B cell (primary cell): ENCODE measurements at places on chromosomes 1 and 21. TPM values are rescaled to one million over a fixed set of nuclear protein-coding genes. Genes with fewer than 3 reads are reported as not detected.

The NBPF4 gene
- total RNA-seq = not detected in 2 replicates

The PLA2G5 gene
- not detected in 2 replicates for total RNA-seq

The ANKRD13C gene
- total RNA-seq = 29.9 and 31.9 TPM in 2 replicates

The MROH9 gene
- not detected in 2 replicates for total RNA-seq

The GCSAML gene
- not detected in 2 replicates for total RNA-seq

The RGS18 gene
- total RNA-seq = not detected in 2 replicates

The LRRC71 gene
- not detected in 2 replicates for total RNA-seq

The UQCRHL gene
- 1.8 and 2.0 TPM in 2 replicates for total RNA-seq

The SELL gene
- total RNA-seq = 250 and 262 TPM in 2 replicates

The TBX19 gene
- total RNA-seq = 6.8 and 7.0 TPM in 2 replicates

DNA sequence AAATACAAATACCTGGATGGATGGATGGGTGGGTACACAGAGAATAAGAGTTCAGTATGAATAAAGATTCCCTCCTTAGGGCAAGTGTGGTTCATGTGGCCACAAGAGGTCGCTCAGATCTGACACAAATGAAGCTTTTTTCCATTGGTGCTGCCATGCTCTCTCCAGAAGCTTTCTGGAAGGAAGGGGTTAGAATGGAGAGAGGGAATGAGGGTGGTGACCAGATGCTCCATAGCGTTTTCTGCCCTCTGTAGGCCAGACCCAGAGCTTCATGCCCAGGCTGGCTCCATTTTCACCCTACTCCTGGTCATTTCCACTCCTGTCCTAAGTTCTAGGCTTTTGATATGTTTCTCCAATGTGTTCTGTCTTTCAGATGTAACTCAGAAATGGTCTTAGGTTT lies 3.3 kb upstream of the FCRL6 start:
- peak; percentile 65 for DNase-seq

- peak; percentile 55 for DNase-seq
Measured at GRCh38 chr21:34890724-34891612, 158.1 kb downstream of the RUNX1 start.

GRCh38 chr1:183827801-183828200 lies 22.9 kb downstream of the RGL1 start:
- no peak for DNase-seq

DNA sequence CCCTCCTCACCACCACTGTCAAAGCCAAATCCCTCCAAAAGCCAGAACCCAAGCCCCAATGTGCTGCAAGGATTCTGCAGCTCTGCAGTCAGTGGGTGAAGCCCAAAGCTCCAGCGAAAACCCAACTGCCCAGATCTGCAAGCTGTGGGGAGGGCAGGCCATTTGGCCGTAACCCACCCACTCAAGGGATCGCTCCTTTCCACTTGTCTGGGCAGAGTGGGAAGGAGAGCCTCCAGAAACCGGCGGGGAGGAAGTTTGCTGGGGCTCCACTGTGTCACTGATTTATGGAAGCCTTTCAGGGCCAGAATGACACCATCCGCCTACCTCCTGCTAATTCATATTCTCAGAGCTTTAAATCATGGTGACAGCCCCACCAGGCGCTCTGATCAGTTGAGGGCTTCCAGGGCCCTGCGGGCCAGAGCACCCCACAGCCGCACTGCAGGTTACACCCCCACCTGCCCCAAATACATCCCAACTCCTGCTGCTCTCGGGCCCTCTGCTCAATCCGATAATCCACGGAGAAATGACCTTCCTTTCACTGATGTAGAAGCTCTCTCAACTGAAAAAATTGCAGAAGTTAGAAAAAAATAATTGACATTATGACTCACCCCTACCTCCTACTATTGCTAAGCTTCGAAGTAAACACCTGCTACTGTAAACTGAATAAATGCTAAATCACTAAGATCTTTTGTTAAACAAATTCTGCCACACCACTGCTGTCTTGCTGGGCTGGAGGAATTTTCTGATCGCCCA lies 40.6 kb upstream of the RAB4A start:
- DNase-seq = no peak

GRCh38 chr1:67987046-67987799 lies 63.2 kb downstream of the DIRAS3 start:
- DNase-seq = no peak

DNA sequence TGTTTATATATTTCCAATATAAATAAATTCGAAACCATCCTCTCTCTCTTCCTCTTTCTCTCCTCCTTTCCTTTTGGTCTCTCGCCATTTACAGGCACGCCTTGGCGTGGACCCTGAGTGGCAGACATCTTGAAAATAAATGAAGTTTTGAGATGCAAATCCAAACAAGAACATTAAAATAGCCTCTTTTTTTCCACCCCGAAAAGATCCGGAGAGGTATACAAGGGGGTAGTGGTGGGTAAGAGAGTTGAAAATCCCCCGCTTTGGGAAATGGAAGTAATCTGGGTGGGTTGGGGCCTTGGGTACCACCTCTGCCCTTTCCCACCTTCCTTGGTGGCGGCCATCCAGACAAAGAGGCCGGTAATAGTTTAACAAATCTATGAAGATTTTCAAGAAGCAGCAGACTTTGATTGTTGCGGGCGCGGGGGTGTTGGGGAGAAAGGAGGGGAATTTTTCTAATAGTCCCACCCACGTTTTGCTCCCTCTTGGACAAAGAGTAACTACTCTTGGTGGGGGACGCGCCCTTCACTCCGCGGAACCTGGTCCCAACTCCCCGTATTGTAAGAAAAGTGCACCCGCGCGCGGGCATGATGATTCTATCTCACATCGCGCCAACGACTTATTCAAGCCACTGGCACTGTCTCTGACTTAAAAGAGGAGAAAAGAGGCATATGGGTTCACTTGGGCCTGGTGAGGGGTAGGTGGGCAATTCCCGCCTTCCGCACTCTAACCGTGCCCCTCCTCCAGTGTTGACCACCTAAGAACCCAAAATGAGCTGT lies 4.0 kb upstream of the FOXD3 start:
- DNase-seq = peak; percentile 33

DNA sequence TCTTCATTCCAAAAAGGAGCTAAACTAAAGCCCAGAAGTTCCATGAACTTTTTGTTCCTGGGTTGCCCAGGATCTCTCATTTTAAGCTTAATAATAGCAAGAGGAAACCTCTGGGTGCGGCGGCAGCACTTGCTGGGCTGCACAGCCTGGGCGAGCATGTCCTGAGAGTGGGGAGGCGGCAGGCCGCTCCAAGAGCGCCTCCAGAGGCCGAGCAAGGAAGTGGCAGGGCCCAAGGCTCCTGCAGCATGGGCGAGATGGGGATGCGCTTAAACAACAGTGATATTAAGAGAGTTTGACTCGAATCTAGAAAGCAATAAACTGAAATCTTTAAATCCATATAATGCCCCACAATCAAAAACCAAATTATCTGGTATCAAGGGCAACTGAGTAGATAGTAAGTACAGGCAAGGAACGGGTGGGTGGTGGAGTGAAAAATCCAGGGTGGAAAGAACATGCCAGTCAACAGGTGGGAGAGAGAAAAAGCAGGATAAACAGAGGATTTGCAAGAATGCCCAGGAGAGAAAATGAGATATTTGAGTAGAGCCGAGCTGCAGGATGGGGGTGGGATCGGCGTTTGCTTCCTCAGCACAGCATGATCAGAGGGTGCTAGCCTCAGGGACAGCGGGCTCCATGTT lies 14.1 kb upstream of the TNR start:
- peak; percentile 25 for DNase-seq

- DNase-seq = no peak
Measured at GRCh38 chr1:33630686-33631085, 158.2 kb downstream of the ZSCAN20 start.

GRCh38 chr1:234543442-234544086 lies 64.6 kb upstream of the TARBP1 start:
- no peak for DNase-seq

- DNase-seq = no peak
Measured at GRCh38 chr21:27321791-27322190, 354.9 kb upstream of the ADAMTS5 start.

GRCh38 chr1:162353078-162353477 lies 23.6 kb downstream of the SPATA46 start:
- DNase-seq = no peak

- DNase-seq = no peak
Measured at GRCh38 chr1:236773919-236774318, 21.2 kb upstream of the MTR start.

DNA sequence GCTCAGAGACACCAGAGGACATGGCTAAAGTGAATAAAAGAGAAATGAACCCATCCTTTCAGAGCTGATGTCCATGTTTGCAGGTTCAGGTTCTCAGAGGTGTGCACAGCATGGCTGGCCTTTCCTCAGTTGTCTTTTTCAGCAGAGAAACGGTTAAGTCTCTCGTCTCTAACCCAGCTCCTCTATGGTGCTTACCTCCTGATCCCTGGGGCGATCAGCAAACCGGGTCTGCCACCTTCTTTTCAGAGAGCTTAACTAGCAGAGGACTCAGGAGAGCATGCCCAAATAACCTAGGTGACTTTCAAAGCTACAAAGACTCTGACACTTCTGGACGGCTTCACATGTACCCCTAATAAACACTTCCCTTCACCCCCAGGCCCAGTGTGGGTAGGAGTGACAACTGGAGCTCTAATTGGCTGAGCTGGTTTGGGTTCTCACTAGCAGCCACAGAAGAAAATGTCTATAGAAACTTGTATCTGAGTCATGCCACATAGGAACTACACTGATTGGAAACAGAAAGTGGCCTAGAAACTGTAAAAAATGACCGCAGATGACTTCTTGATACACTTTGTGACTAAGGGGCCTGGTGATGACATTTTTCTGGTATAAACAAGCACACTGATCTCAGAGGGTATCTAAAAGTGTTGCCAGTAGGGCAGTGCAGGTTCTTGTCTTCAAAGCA lies at the start of gene AIM2:
AIM2 (minus strand) TSS at position 329 of the 682 bp plus-strand sequence. CDS start 3,267 bp downstream, outside the sequence.
- DNase-seq = peak; percentile 80

- peak; percentile 53 for DNase-seq
Measured at GRCh38 chr21:43611598-43612369, 47.5 kb downstream of the HSF2BP start.

DNA sequence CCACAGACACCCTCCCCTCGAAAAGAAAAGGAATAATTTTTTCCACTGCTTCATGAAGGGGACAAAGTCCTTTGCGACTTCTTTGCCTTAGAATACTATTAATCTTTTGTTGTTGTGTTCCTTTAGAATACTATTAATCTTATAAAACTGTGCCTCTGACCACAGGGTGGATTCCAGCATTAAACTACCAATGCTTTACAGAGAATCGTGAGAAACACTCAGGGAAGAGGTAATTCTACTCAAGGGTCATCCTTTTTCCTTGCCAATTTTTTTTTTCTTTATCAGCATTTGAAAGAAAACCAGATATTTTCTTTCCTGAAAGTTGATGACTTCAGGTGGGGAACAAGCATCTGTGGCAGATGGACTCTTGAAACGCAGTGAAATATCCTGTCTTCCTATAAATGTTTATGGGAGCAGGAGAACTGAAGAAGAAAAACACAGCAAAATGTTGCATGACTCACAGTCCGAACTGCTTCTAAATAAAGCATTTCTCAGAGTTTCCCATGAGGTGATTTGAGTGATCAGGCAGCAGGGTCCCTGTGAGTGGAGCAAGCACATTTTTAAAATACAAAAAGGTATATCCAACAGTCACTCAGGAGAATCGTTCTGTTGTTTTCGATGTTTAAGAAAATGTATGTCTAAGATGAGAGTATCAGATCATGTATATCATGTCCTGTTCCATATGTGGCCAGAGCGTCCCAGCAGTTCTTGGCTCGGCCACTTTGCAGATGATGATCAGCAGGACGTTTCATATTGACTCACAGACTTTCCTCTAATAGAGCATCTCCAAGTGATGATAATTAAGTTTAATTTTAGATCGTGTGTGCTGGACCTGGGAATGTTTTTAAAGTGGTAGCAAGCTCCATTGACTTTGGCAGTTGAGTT lies 154.2 kb upstream of the RUNX1 start:
- DNase-seq = no peak

DNA sequence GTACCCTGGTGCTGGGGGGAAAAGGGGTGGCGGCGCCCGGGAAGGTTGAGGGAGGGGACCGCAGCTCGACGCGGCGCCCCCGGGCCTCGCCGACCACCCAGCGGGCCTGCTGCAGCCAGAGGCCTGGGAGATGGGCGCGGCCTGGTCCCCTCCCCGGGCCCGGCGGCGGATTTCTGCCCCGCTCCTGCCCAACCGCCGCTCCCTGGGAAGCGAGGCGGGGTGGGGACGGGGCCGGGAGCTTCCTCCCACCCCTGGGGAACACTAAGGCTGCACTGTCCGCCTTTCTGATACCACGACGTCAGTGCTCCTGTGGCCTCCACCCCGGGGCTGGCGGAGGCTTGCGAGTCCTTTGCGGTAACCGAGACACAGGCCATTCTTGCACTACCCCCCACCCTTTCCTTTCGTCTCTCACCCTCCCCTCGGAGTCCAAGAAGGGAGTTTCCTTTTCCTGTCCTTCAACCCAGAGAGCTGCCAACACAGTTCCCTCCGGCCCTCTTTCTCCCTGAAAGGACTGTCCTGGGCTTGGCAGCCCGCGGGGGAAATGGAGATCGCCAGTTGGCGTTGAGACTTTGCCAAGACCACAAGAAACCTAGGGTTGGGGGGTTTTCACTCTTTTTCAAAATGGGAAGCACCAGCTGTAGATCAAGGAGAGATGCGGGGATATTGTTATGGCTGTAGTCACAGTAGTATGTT lies 742 bp downstream of the SH3GLB1 start:
- no peak for DNase-seq

DNA sequence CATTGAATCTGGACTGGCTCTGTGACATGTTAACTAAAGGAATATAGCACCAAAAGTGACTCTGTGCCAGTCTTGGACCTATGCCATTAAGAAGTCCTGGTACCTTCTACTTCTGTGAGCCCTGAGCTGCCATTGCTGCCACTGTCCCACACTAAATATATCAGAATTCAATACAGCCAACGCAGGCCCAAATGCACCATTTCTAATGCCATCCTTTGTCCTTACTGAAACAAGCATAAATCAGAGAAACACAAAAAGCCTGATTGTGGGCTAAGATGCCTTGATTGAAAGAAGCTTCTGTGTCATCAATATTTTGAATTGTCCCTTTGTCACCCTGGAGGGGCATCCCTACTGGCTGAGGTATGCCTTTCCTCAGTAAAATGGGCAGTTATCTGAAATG lies 66.9 kb upstream of the NEK2 start:
- no peak for DNase-seq

DNA sequence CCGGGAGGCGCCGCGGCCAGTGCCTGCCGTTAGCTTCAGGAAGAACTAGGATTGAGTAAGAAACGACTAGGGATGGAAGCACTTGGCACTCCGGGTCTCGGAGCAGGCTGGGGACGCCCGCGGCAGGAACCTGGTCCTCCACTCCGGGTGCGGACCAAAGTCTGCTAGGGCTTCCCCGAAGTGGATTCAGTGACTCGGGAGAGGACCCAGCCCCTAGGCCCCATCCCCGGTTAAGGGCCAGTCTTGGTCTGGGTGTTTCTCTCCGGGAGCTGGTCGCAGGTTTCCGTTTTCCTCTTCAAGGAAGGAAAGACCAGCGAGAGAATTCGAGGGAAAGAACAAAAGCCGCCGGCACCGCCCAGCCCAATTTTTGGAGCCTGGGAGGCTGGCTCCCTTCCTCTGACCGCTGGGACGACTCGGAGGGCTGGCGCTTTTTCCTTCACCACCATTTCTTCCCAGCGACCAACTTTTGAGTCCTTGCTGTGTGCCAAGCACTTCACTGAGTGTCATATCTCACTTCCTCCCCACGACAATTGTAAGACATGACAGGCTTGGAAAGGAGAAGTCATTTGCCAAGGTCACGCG lies 16.8 kb upstream of the STMN1 start:
- DNase-seq = peak; percentile 48
